ENCODE measurements at places on chromosomes 2 and 18.

DNA sequence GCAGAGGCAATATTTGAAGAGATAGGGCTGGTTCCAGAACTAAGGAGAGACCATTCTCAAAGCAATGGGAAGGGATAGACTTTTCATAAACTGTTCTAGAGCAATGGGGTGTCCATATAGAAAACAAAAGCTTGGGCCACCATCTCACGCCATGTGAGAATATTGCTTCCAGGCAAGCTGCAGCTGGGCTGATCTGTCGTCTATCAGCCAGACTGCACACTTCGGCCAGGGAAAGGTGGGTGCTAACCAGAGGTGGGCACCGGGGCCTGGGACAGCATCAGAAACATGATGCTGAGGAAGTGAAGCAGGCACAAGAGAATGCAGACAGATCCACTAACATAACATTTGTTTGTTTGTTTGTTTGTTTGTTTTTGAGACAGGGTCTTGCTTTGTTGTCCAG lies 43.7 kb downstream of the MYO7B start:
- DNase-seq: no peak

DNA sequence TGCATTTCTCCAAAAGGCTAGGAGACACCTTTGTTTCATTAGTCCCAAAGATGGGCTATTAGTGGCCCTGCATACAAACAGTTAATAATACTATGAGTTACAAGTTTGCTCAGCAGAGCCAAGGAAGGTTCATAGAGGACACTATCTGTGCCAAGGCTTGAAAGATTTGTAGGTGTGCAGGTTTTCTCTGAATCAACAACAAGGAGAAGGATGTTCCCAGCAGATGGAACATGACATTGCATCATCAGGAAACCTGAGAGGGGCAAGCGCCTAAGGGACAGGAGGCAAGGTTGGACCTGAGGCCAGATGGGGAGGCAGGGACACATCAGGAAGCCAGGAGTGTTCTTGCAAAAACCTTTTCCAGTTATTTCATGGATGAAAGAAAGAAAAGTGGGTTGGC lies 35.4 kb upstream of the STK17B start:
- no peak for DNase-seq

- DNase-seq: no peak
These were observed 559.3 kb upstream of the TNP1 start for GRCh38 chr2:217419055-217419671.

DNA sequence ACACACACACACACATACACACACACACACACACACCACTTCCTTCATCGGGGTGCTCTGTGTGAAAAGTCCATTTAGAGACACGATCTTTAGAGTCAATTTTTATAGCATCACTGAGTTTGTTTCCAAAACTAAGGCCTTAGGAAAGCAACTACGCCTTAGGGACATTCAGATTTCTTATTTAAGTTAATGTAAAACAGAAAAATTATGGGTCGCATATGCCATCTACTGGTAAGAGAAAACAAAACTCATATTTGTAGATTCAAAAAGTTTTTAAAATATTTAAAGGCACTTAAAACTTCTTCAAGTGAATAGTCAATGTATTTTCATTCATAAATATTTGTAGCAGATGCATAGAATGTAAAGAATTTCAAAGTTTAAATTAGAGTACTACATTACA lies 166.2 kb downstream of the ATAD2B start:
- no peak for DNase-seq

DNA sequence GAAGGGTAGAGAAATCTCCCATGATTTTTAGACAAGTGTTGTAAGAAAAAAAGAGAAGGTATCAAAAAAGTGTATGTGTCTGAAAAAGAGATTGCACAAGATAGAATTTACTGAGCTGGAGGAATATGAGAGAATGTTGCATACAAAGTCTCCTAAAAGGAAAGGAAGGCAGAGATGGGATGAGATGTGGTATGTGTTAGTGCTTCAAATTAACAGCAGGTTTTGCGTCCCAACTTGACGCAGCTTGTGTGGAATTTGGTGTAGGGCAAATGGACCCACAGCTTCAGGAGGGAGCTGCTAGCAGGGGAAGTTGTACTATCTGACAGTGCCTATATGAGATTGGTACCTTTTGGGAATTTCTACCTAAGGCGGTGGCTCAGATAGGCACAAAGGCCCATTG lies 9.0 kb upstream of the RASGRP3 start:
- DNase-seq: no peak

Measured in activated CD8-positive, alpha-beta memory T cell treated with anti-CD3 and anti-CD28 coated beads for 4 hours (primary cell).